ENCODE measurements at places on chromosomes 5 and 9.

- DNase-seq: no peak
Observed at GRCh38 chr5:131854134-131854533, 57.3 kb upstream of the FNIP1 start.

DNA sequence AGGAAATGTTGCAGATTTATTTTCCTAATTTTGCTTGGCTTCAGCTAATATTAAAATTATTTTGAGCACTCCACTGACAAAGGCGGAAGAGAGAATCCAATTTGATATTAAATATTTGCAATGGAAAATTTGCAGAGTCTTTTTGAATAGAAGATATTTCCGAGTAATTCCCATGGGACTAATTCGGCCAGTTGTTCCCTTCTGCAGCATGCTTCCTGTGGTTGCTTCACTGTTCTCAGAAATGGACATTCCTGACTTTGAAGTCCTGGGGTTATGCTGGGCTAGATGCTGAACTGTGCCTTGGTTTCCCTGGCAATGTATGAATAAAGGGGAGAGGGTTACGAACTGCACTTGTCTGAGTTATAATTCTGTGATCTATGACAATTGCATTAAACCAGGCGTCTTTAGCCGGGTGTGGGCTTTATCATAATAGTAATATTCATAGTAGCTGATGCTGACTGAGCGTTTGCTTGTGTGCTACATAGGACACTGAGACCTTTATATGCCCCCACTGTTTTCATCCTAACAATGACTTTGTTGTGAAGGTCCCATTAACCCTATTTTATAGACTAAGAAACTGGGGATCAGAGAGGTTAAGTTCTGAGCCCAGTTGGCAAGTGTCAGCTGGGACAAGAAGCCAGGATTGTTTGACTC lies 114.5 kb upstream of the SPRY4 start:
- no peak for DNase-seq

GRCh38 chr5:126416266-126416925 lies 6.8 kb upstream of the GRAMD2B start:
- no peak for DNase-seq

DNA sequence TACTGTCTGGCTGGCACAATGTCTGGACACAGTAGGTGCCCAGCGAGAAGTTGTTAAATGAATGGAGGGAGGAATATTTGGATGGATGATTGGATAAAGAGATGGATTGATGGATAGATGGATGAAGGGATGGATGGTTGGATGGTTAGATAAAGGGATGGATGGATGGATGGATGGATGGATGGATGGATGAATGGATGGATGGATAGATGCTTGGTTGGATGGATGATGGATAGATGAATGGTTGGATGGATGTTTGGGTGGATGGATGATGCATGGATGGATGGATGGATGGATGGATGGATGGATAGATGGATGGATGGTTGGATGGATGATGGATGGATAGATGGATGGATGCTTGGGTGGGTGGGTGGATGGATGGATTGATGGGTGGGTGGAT lies 90.4 kb downstream of the UBE2QL1 start:
- DNase-seq: no peak

DNA sequence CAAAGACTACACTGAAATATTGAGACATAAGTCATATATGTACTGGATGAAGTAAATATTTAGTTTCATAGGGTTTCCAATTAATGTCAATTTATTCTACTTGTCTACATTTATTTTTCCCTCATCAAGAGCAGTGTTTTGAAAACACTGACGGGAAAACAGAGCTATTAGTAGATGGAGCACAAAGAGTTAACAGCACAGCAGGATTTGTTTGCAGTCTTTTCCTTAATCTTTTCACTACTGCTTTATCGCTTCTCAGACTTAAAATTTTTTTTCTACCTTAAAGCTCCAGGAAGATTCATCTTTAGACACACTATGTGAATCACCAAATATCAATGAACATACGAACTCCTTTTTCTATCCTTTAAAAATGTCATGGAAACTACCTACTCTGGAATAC lies 25.6 kb downstream of the PGGT1B start:
- DNase-seq: no peak

DNA sequence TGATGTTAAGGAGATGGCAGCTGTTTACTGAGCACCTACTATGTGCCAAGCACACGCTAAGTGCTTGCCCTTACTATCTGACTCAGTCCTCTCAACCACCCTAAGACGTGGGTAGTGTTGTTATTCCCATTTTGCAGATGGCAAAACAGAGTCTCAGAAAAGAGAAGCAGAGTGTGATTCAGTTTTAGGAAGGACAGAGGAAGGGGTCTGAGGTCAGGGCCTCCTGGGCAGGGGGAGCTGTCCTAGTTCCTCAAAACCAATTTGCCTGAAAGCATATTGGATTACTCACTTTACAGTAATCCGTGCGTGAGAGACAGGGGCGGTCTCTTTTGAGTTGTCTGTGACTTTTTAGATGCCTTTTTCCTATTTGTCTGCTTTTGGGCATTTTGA lies 23.2 kb downstream of the DNM1 start:
- DNase-seq: no peak

GRCh38 chr9:113380869-113381378 lies 4.1 kb upstream of the HDHD3 start:
- DNase-seq: no peak

DNA sequence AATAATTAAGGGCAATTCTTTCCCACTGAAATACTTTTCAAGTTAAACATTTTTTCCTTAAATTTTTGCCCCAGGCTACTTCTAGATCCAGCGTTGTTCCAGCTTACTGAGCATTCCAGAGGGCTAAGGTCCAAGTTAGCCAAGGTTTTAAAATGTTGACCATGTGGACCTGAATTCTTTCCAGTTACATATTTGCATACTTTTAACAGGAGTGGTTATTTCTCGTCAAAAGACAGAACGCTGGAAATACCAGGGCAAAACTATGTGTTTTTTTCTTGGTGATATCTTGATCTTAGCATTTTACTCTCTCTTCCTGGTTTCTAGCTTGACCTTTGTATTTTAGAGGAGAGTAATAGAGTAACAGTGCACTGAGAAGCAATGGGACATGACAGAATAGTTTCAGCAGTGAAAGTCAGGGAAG lies 32.8 kb downstream of the TMC1 start:
- no peak for DNase-seq

DNA sequence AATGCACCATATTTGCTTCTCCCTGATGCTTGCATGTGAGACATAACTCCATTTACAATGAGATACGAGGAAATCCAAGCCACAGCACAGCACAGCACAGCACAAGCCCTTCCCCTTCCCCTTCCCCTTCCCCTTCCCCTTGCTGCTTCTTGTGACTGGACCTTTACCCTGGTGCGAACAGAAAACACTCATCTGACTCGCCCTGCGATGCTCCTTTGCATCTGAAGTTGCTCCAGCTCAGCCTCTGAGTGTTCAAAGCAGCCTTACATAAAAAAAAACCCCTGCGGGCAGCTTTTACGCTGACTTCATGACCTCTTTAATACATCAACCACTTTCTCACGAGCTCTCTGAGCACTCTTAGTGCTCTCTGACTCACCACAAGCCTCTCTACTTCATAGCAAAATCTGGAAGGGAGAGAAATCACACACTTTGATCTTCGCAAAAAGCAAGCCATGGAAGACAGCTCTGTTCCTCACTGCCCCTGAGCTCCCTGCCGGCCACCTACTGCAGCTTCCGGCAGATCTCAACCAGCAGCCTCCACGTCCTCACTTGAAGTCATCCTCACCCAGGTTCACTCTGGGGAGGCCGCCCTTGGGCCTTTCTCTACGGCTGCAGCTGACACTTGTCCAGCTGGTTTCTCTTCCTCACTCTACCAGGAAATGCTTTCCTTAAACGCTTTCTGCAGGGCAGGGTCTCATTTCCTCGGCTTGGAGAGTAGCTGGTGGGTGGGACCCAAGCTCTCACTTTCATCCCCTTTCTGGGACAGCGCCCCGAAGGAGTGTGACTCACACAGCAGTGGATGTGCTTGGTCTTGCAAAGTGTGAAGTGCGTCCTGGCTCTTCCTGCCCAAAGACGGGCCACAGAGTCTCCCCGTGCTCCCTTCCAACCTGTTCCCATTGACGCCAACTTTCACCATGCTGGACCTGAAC lies 5.3 kb downstream of the SLC34A1 start:
- DNase-seq: peak; percentile 85

- no peak for DNase-seq
Observed at GRCh38 chr9:130387398-130387797, 57.4 kb upstream of the ASS1 start.

DNA sequence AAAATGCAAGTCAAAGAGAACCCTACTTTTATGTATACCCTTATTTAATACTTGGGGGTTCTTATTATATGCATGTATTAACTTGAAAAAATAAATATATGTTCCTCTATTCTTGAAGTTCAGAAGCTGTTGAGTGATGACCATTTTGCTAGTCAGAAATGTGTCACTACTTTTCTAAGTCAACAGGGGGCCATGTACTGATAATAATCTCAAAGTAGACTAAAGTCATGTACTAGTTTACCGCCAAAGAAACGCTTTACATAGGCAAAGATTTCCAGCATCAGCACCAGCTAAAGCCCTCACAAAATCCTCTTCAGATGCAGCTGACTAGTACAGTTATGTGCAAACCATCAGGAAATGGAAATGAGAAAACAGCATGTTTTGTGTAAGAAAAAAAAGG lies 5.7 kb upstream of the BHMT start:
- DNase-seq: no peak

DNA sequence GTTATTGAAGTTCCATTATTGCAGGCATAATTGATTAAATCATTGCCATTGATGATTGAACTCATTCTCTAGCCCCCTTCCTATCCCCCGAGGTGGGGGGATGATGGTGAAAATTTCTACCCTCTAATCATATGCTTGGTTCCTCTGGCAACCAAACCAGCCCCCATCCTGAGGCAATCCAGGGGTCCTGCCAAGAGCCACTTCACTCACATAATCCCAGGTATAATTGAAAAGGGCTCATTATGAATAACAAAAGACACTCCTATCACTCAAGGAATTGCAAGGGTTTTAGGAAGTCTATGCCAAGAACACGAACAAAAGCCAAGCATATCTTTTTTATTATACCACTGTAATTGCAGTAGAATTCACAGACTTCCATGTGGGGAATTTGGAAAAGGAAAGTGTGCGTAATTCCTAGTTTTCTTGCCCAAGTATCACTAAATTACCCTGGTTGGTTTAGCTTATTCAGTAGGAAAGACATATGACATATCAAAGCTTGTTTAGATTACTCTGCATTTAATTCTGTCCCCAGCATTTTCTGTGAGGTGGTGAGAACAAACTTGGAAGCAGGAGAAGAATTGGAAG lies 130.7 kb upstream of the TAF11L2 start:
- no peak for DNase-seq

DNA sequence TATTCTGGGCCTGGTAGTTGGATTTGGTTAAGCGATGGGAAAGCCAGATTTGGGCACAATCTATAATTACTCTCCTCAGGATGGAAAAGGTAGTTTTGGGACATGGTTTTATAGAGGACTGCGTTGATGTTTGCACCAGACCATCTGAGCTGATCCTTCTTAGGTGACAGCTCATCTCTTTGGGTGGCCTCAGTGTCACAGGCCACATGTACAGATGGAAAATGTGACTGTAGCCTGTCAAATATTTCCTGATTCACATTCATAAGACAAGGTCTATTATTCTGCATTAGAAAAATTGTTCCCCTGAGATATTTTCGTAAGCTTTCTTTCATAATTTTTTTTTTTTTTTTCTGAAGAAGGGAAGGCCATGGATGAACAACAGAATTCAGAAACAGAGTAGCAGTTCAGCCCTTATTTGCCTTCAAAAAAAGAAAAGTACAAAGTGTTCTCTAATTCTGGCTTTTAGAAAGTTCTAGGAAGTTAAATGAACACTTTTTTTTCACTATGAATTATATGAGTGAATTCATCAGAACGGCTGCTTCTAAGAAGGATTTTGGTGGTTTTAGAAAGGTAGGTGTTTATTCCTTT lies 81.0 kb downstream of the NNT start:
- DNase-seq: no peak

DNA sequence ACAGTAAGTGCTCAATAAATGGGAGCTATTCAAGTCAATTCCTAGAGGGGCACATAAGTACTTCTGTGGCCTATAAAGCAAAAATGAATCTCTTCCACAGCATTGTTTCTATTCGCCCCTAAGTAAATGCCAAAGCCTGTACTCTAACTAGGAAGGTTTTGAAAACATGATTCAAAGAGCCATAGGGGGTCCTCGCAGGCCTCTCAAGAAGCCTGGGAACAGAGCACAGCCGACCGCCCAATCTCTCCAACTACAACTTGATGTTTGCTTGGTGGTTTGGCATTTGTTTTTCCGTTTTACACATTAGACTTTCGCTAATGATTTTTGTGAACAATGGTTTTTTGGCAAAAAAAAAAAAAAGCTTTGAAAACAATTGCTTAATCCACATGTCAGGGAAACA lies 19.4 kb downstream of the EFNA5 start:
- no peak for DNase-seq

GRCh38 chr9:101636247-101636646 lies 41.5 kb upstream of the PPP3R2 start:
- no peak for DNase-seq

- no peak for DNase-seq
Observed at GRCh38 chr5:84634256-84634655, 249.6 kb upstream of the EDIL3 start.

DNA sequence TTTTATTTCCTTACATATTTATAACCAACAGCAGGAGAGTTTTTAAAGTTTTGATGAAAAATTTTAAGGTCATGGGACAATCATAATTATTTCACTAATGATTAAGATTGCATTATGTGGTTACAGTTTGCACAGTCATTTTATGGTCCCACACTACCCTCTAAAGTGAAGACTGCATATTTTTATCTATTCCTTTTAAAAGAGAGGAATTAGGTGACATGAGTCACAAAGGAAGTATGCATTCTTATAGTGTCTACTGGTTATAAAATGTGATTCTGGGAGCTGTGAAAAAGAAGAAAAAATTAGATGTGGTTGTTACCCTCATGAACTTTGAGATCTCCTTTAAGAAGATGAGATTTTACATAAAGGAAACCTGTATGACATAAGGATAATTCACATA lies 87.9 kb upstream of the GRIA1 start:
- DNase-seq: peak; percentile 11

DNA sequence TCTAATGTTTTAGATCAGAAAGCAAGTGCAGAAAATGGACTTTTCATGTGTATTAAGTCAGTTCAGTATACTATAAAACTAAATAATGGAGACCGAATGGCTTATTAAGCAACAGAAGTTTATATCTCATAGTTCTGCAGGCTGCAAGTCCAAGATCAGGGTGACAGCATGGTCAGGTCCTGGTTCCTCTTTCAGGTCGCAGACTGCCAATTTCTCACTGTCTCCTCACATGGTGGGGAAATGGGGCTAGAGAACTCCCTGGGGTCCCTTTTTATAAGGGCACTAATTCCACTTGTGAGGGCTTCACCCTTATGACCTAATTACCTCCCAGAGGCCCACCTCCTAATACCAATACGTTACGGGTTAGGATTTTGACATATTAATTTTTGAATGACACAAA lies 48.7 kb downstream of the RICTOR start:
- no peak for DNase-seq
